ENCODE measurements at places on chromosomes 4 and X. TPM values are rescaled to one million over a fixed set of nuclear protein-coding genes. Genes with fewer than 3 reads are reported as not detected.

PDGFC gene
- 23.4 TPM for polyA plus RNA-seq

LRRC66 gene
- polyA plus RNA-seq = 0.16 TPM

FGB gene
- polyA plus RNA-seq = 11.6 TPM

CEP135 gene
- 3.3 TPM for polyA plus RNA-seq

KCNE5 gene
- polyA plus RNA-seq = 0.22 TPM

MID2 gene
- polyA plus RNA-seq = 14.1 TPM

SLITRK4 gene
- 1.0 TPM for polyA plus RNA-seq

ZNF630 gene
- 3.2 TPM for polyA plus RNA-seq

- DNase-seq = no peak
Measured at GRCh38 chrX:71439896-71440295, 73.7 kb downstream of the TAF1 start.

- no peak for DNase-seq
Measured at GRCh38 chrX:109818976-109819375, 85.9 kb upstream of the ACSL4 start.

- DNase-seq = no peak
Measured at GRCh38 chr4:81566161-81566591, 94.5 kb upstream of the RASGEF1B start.

DNA sequence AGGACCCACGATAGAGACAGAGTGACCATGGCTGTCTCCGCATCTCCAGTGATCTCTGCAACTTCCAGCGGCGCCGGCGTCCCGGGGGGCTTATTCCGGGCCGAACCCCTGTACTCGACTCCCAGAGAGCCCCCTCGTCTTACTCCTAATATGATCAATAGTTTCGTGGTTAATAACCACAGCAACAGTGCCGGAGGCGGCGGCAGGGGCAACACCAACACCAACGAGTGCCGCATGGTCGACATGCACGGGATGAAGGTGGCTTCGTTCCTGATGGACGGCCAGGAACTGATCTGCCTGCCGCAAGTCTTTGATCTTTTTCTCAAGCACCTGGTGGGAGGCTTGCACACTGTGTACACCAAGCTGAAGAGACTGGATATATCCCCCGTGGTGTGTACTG, 343 bp downstream of the DACH2 start:
- DNase-seq = no peak

GRCh38 chr4:10015140-10015753, 6.0 kb downstream of the SLC2A9 start:
- DNase-seq = no peak

DNA sequence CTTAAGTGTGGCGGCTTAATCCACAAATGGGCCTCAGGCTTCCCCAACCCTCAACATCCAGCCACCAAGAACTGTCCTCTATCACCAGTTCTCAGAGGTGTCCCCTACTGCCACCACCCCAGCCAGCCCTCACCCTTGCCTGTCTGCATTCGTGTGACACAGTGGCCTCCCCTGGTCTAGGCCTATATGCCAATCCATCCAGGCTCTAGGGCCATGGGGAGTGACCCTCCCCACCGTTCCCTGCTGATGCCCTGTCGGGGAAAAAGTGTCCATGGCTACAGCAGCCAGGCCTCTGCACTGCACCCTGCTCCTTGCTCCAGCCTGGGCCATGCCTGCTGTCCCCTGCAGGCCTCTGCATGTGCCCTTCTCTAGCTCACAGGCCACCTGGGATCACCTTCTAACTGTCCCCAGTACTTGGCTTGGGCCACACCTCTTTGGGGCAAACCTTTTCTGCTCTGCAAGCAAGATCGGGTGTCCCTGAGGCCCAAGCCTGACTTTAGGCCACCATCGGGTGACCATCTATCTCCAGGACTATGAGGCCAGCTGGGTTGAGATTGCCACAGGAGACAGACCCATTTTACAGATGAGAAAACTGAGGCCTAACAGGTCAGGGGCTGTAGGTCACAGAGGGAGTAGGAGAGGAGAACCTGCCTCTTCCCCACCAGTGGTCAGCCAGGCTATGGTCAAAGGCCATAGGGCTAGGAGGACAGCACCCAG, 75.8 kb downstream of the JAKMIP1 start:
- no peak for DNase-seq

GRCh38 chr4:41160012-41160789, 54.1 kb downstream of the APBB2 start:
- no peak for DNase-seq

DNA sequence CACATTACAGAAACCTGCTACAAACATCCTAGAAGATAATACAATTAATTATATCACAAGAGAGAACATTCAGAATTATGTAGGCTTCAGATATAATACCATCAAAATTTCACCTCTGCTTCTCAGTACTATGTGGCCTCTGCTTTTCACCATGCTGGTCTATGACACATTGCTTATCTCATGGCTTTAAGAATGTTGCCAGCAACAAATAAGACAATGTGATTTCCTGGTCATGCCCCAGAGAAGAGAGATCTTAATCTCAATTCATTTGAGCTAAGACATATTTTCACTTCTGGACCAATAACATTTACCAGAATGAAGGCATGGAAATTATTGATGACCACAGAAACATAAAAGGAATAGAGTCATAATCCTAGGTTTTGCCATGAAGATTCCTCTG, 1233.4 kb upstream of the ADGRL3 start:
- DNase-seq = no peak

- DNase-seq = no peak
Measured at GRCh38 chr4:77104791-77105540, 29.2 kb upstream of the CCNI start.
